Liver (tissue), 10 donors: ENCODE measurements at places on chromosomes 13 and 19. TPM values are rescaled to one million over a fixed set of nuclear protein-coding genes. Genes with fewer than 3 reads are reported as not detected.
A peak's percentile ranks its signal among the peaks of the same experiment; 100 is the strongest.

DNA sequence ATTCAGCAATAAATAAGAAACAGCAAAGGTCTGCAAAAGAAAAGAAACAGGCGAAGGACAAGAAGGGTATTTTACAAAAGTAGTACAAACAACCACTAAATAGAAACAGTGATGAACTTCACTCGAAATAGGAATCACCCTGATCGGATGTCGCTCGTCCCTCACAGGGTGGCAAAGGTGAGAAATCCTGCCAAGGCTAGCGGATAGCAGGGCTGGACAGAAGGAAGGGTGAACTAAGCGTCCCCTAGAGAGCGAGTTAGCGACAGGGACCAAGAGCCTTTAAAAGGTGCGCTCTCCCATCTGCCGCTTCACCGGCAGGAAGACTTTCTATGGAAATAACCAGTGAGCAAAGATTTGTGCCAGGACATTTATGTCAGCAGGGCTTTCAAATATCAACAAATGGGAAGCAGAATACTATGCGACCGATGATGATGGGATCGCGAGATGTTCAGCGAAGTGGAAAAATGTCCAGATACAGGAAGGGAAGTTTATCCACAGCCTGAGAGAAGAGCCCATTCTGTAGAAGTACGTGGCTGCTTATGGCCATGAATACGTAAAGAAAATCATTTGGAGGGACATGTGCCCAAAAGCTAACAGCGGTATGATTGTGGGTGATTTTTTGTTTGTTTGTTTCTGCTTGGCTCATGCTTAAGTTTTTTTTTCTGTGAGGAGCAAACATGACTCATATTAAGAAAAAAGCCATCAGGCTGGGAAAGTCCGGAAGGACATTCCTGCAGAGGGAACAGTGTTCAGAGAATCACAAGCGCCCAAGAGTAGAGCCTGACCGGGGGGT is 18.9 kb downstream of the ELAVL1 start:
- no peak for DNase-seq
- H3K4me3 ChIP-seq = no peak overlapping the region
- H3K27me3 ChIP-seq = no peaks in the 10 kb centered on the region
- peaks cover 32% of the 10 kb centered on the region for H3K36me3 ChIP-seq
- no peak overlapping the region for H3K27ac ChIP-seq

The PGLYRP1 gene
- 0.25 TPM for total RNA-seq

The GJB2 gene
- 8.0 TPM for total RNA-seq

The ELSPBP1 gene
- total RNA-seq = not detected

The KIR2DL3 gene
- not detected for total RNA-seq

The ZNF439 gene
- 2.0 TPM for total RNA-seq

The VRK3 gene
- total RNA-seq = 23.0 TPM

- no peak overlapping the region for H3K4me3 ChIP-seq
- no peak overlapping the region for H3K27ac ChIP-seq
- H3K4me1 ChIP-seq = no peaks in the 10 kb centered on the region
- H3K27me3 ChIP-seq = no peaks in the 10 kb centered on the region
- no peak for DNase-seq
- no peaks in the 10 kb centered on the region for H3K36me3 ChIP-seq
These were observed 126.7 kb downstream of the URI1 start for GRCh38 chr19:30068528-30069395.

DNA sequence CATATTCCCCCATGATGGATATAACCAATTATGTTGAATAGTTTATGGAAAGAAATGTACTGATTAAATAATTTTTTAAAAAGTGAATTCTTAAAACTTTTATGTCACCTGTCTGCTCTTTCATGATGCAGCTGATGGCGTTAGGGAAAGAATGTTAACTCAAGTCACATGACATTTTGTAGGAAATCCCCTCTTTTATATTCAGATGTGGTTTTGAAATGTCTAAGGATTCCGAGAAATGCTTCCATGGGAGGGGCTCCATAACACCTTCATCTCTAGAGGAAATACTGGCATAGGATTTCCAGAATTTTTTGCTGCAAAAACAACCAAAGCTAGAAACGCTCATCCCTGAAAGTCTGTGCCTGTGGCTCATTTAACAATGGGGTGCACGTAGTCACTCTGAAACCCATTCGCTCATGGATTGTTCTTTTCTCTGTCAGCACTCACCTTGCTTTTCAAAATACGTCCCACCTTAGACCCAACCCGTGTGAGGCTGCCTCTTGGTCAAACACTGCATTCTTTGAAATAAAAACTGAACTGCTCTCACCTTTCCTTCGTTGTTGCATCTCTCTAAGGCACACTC is 288.9 kb downstream of the SHISA2 start:
- no peak for DNase-seq
- no peaks in the 10 kb centered on the region for H3K27me3 ChIP-seq
- no peaks in the 10 kb centered on the region for H3K4me1 ChIP-seq
- H3K4me3 ChIP-seq = no peak overlapping the region

The NPAS1 gene
- total RNA-seq = not detected

- H3K27me3 ChIP-seq = no peaks in the 10 kb centered on the region
- no peaks in the 10 kb centered on the region for H3K36me3 ChIP-seq
- H3K27ac ChIP-seq = no peak overlapping the region
- no peak for DNase-seq
- H3K4me3 ChIP-seq = no peak overlapping the region
These were observed 71.0 kb downstream of the RASL11A start for GRCh38 chr13:27341616-27342015.

The IGFL2 gene
- 0.08 TPM for total RNA-seq

- H3K4me3 ChIP-seq = no peak overlapping the region
- peaks cover 2% of the 10 kb centered on the region for H3K4me1 ChIP-seq
- no peaks in the 10 kb centered on the region for H3K27me3 ChIP-seq
- DNase-seq = no peak
- H3K36me3 ChIP-seq = no peaks in the 10 kb centered on the region
These were observed 2.1 kb upstream of the CPB2 start for GRCh38 chr13:46106839-46107371.

DNA sequence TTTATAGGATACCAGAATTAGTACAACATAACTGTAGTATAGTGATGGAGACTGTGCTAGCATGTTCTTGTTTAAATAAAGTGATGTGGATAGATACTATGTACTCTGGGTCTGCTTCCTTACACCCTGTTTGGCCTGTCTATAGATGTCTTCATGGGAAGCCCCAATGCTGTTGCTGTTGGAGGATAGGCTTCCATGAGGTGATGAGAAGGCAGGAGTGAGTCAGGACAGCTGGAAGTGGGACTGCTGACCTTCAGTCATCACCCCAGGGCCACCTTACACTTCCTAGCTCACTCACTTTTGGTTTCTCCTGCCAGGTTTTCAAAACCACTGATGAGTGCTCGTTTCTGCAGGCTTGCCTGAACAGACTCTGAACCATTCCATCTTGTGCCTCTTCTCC is 4.2 kb downstream of the KCTD4 start:
- no peaks in the 10 kb centered on the region for H3K36me3 ChIP-seq
- H3K4me3 ChIP-seq = no peak overlapping the region
- no peak for DNase-seq
- no peaks in the 10 kb centered on the region for H3K27me3 ChIP-seq
- peaks cover 17% of the 10 kb centered on the region for H3K4me1 ChIP-seq

The NXNL1 gene
- not detected for total RNA-seq

The ACER1 gene
- not detected for total RNA-seq

The TGFBR3L gene
- total RNA-seq = 2.5 TPM

The OR7D2 gene
- not detected for total RNA-seq

The GPATCH1 gene
- 5.2 TPM for total RNA-seq

DNA sequence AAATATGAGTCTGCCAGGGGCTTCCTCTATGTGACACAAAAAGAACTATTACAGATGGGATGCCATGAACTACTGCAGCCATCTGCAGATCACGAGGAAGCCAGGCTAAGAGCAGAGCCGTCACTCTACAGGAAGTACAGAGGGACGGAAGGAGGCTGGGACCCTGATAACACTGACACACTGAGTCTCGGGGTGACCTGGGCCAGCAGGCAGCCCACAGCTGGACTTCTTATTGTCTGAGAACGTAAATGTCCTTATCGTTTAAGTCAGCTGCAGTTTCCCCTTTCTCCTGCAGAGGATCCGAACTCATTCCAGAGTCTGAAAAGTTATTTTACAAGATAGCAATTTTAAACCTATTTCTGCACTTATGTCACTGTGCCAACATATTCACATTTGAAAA is 20.7 kb downstream of the PARP4 start:
- DNase-seq = no peak
- no peak overlapping the region for H3K27ac ChIP-seq
- H3K4me3 ChIP-seq = no peak overlapping the region
- no peaks in the 10 kb centered on the region for H3K27me3 ChIP-seq
- H3K4me1 ChIP-seq = no peaks in the 10 kb centered on the region

The NKPD1 gene
- not detected for total RNA-seq

DNA sequence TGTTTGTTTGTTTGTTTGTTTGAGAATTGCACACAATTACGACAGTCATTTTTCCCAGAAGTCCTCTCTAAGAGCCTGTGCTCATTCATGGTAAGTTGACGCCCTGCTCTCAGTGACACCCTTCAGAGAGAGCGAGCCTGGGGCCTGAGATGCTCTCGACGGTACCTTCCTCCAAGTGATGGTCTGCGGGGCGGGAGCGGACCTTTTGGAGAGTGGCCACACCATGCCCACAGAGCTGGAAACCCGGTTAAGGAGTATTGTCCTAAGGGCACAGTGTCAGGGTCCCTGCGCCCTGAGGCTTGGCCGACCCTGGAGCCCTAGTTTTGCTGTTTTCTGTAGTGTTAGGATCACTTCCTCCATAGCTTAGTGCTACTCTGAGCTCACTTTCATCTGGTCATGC is 3.6 kb downstream of the POP4 start:
- no peak for DNase-seq
- H3K36me3 ChIP-seq = peaks cover 13% of the 10 kb centered on the region
- H3K4me1 ChIP-seq = peaks cover 19% of the 10 kb centered on the region
- H3K27me3 ChIP-seq = no peaks in the 10 kb centered on the region

DNA sequence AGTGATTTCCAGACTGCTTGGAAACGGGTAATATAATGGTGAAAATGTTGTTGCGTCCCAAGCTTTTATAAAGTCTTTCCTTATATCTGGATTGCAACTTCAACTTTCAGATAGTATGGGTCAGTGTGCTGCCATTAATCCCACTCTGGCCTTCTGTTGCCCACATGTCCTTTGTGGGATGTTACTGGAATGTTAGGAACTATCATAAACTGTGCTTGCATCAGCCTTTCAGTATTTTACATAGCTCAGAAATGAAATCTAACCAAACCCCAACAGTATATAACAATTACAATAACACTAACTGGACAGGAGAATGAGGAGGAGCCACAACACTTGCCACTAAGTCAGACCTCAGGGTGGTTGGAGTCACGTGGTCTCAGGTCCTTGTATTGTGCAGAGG is 78.9 kb downstream of the LNX2 start:
- no peaks in the 10 kb centered on the region for H3K27me3 ChIP-seq
- H3K4me3 ChIP-seq = no peak overlapping the region
- no peak for DNase-seq
- H3K27ac ChIP-seq = no peak overlapping the region

- H3K4me3 ChIP-seq = no peak overlapping the region
- peaks cover 6% of the 10 kb centered on the region for H3K36me3 ChIP-seq
- peak overlapping the region; percentile 68 for H3K27ac ChIP-seq
- DNase-seq = peak; percentile 69
These were observed 10.3 kb downstream of the ZNF787 start for GRCh38 chr19:56110515-56111448.

The IRGC gene
- total RNA-seq = not detected

The CC2D1A gene
- total RNA-seq = 7.4 TPM

GRCh38 chr19:3983542-3983914 is 1.7 kb downstream of the EEF2 start:
- peaks cover 29% of the 10 kb centered on the region for H3K4me1 ChIP-seq
- H3K36me3 ChIP-seq = peaks cover 47% of the 10 kb centered on the region

DNA sequence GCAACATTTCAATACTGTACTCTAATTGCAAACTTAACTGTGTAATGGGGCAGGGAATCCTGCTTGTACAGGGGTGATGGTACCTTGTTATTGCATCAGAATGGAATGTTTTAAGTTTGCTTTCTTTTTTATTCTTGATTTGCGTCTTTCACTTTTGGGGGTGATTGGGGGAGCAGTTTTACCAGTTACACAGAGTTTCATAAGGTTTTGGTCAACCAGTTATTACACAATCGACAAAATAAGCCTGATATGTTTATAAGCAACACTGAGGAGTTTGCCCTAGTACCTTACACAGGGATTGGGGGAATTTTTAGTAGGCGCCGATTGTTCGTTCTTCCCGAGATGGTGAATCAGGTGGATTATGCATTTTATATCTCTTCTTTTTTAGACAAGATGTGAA is 2.7 kb downstream of the KLF5 start:
- H3K4me1 ChIP-seq = peaks cover 18% of the 10 kb centered on the region
- no peak for DNase-seq
- no peaks in the 10 kb centered on the region for H3K27me3 ChIP-seq
- no peak overlapping the region for H3K4me3 ChIP-seq
- H3K27ac ChIP-seq = no peak overlapping the region
- H3K36me3 ChIP-seq = no peaks in the 10 kb centered on the region

- H3K36me3 ChIP-seq = peaks cover 23% of the 10 kb centered on the region
- H3K27ac ChIP-seq = peak overlapping the region; percentile 18
- no peak for DNase-seq
- H3K4me1 ChIP-seq = peaks cover 10% of the 10 kb centered on the region
- no peak overlapping the region for H3K4me3 ChIP-seq
- no peaks in the 10 kb centered on the region for H3K27me3 ChIP-seq
These were observed 19.2 kb downstream of the ITM2B start for GRCh38 chr13:48252176-48252575.

The INTS6 gene
- total RNA-seq = 61.4 TPM

GRCh38 chr19:50332244-50333038 is 3.3 kb upstream of the KCNC3 start:
- H3K4me1 ChIP-seq = peaks cover 20% of the 10 kb centered on the region
- H3K27me3 ChIP-seq = no peaks in the 10 kb centered on the region
- DNase-seq = no peak
- peak overlapping the region; percentile 74 for H3K27ac ChIP-seq
- H3K4me3 ChIP-seq = no peak overlapping the region

The TEX26 gene
- total RNA-seq = not detected

The MEIOSIN gene
- total RNA-seq = not detected

DNA sequence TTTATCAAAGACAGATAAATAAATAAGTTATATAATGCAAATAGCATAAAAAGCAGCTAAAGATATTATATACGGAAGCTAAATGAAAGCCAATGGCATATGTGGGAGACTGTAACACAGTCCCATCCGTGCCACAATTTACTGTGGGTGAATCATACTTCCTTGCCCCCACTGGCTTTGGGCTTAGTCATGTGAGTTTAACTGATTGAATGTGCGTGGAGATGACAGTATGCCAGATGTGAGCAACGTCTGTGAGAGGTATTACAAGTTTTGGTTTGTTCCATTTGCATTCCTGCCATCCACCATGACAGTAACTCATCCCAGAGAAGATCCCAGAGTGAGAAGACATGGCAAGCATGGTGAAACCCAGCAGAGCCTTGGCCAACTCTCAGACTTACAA is 340.0 kb downstream of the SUCLA2 start:
- no peaks in the 10 kb centered on the region for H3K36me3 ChIP-seq
- no peak overlapping the region for H3K4me3 ChIP-seq
- DNase-seq = no peak
- no peaks in the 10 kb centered on the region for H3K4me1 ChIP-seq
- no peaks in the 10 kb centered on the region for H3K27me3 ChIP-seq

- H3K4me1 ChIP-seq = no peaks in the 10 kb centered on the region
- DNase-seq = no peak
- peaks cover 2% of the 10 kb centered on the region for H3K36me3 ChIP-seq
These were observed 130.5 kb downstream of the B3GLCT start for GRCh38 chr13:31330236-31330635.

- no peaks in the 10 kb centered on the region for H3K27me3 ChIP-seq
- DNase-seq = no peak
- H3K4me3 ChIP-seq = no peak overlapping the region
- peak overlapping the region; percentile 77 for H3K27ac ChIP-seq
- H3K4me1 ChIP-seq = peaks cover 42% of the 10 kb centered on the region
- H3K36me3 ChIP-seq = no peaks in the 10 kb centered on the region
These were observed 37.9 kb downstream of the MBNL2 start for GRCh38 chr13:97259798-97260714.

The ZNF264 gene
- total RNA-seq = 11.3 TPM

The CEACAM19 gene
- total RNA-seq = 0.75 TPM
